ENCODE measurements at places on chromosomes 6 and 20. TPM values are rescaled to one million over a fixed set of nuclear protein-coding genes. Genes with fewer than 3 reads are reported as not detected.

The DNAH8 gene
- under 0.01 TPM for total RNA-seq

The IBTK gene
- total RNA-seq = 93.3 TPM

The IL17A gene
- total RNA-seq = not detected

GRCh38 chr20:16472045-16472872 is 101.0 kb downstream of the KIF16B start:
- no peak for DNase-seq

DNA sequence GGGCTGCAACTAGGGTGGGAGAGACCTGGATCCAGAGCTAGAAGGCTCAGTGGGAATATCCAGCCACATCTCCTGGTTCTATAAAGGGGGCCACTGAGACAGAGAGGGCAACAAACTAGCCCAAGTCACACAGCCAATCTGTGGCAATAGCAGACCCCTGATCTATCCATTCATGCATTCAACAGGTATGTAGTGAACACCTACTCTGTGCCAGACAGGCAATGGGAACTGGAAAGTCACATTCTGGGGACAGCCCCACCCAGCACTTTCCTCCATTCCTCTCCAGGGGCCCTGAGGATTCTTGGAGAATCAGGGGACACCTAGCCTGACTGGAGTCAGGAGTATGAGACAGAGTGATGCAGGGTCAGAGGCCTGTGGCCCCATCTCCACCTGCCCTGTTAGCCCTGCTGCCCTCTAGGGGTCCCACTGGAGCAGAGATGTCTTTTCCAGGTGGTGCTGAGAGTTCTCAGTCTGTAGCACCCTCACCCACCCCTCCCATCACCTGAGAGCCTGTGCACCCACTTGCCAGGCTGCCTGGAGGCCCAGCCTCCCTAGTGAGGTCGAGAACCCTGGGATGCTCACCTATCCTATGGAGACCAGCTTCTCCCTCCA is 13.6 kb downstream of the BPIFA2 start:
- no peak for DNase-seq

DNA sequence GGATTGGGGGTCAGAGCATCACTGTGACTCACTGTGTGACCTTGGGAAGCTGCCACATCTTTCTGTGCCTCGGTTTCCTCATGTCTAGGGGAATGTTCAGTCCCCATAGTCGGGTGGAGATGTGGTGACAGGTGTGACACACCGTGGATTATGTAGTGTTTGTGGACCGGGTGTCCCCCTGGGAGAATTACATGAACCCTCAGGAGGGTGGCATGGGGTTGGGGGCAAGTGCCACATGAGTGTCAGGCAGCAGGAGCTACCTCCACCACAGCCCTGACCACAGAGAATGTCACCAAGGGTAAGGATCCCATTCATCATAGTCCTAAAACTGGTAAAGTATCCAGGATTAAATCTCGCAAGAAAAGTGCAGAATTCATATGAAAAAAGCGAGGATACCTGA is 23.2 kb downstream of the SUN5 start:
- no peak for DNase-seq
